ENCODE measurements at places on chromosomes 3 and 15.

DNA sequence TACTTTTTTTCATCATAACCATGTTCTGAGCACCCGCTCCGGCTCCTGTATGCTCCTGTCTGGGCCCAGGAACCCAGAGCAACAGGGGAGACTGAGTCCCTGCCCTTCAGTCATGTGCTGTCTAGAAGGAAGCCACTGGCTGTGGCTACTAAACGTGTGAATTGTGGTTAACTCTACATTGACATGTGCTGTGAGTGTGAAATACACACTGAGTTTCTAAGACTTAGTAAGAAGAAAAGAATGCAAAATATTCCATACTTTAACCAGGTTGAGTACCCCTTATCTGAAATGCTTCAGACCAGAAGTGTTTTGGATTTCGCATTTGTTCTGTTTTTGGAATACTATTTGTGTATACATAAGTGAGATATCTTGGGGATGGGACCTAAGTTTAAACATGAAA lies 42.8 kb upstream of the CGNL1 start:
- no peak for DNase-seq

DNA sequence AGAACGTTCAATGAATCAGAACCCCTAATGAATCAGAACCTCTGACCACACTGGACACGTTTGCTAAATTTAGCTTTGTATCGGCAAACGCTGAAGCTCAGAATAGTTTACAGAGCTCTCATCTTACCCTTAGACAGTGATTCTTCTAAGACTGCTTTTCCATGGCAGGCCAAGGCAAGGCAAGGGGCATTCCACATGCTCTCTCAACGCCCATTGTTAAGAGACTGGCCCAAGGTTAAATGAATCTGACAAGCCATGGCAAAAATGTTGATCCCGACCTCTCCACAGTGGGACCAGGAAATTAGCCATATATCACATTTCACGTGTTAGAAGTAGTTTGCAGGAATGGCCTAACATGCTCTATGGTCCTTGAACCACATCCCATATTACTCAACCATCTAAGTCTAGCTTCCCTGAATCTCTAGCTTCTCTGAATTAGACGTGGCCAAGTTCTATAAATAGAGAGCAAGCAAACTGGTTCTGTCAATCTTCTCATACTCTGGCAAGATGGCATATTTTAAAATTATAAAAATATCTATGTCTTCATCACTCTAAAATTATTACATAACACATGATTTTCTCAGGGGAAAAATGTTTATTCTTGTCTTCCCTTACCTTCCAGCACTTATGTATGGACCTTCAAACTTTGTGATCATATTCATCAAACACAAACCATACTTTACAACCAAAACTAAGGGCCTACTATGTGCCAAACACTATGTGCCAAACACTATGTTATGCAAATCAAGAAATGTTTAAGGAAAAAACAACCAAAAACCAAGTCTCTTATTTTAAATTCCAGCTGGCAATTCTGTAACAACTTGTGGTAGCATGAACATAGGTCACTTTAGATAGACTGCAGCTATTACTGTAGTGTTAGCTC lies 54.3 kb downstream of the AAGAB start:
- DNase-seq, result peak; percentile 9

DNA sequence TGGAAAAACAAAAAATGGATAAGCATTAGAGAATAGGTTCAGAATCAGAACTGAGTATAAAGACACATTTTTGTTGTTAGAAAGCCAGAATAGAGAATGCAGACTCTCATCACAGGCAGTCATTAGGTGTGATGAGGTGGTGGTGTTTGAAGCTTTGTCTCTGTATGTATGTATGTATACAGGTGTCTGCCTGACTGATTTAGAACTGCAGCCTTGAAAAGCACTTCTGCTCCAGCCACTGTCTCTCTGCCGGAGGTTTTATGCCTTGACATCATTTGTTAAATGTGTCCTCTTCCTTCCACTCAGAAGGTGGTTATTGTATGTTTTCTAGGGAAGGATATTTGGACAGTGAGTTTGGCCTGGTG lies 80.7 kb upstream of the ZBED2 start:
- no peak for DNase-seq

GRCh38 chr3:69214241-69214640 lies 91.8 kb upstream of the LMOD3 start:
- DNase-seq, result no peak

DNA sequence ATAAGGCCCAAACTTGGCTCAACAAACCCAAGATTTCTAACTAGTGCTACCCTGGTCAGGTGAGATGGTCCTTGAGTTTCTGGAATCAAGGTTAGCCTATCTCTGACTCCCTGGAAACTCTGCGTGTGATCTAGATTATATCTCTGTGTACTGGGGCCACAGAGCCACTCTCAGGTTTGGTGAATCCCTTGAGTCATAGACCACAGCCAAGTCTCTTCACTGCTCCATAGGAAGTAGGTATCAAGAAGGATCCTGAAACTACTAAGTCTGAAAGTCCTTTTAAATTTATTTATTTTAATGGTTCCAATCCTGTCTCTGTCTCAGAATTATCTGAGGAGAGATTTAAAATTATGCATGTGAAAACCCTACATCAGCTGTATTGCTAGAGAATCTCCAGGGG lies 99.1 kb downstream of the TUSC7 start:
- peak; percentile 59 for DNase-seq

GRCh38 chr3:64916937-64917336 lies 229.1 kb upstream of the ADAMTS9 start:
- DNase-seq, result no peak

GRCh38 chr3:27293939-27294338 lies 75.2 kb downstream of the NEK10 start:
- DNase-seq, result no peak

GRCh38 chr15:33068511-33068990 lies 126.0 kb downstream of the FMN1 start:
- peak; percentile 60 for DNase-seq

- no peak for DNase-seq
Measured at GRCh38 chr3:197575362-197575761, 19.6 kb upstream of the BDH1 start.

All from suppressor macrophage treated with lipopolysaccharide for 4 hours (primary cell).